Activated CD4-positive, CD25-positive, alpha-beta regulatory T cell treated with anti-CD3 and anti-CD28 coated beads, Interleukin-2, amount 50 U/mL, for 72 hours (primary cell): ENCODE measurements at places on chromosomes 3 and 15.

DNA sequence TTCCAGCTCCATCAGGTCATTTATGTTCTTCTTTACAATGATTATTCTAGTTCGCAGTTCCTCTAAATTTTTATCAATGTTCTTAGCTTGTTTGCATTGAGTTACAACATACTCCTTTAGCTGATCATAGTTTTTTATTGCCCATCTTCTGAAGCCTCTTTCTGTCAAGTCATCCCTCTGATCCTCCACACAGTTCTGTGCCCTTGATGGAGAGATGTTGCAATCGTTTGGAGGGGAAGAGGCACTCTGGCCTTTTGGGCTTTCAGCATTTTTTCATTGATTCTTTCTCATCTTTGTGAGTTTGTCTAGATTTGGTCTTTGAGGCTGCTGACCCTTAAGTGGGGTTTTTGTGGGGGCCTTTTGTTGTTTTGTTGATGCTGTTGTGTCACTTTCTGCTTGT is 234.6 kb upstream of the CBLB start:
- DNase-seq = no peak

GRCh38 chr3:37521429-37521828 is 340.3 kb upstream of the CTDSPL start:
- DNase-seq = no peak

DNA sequence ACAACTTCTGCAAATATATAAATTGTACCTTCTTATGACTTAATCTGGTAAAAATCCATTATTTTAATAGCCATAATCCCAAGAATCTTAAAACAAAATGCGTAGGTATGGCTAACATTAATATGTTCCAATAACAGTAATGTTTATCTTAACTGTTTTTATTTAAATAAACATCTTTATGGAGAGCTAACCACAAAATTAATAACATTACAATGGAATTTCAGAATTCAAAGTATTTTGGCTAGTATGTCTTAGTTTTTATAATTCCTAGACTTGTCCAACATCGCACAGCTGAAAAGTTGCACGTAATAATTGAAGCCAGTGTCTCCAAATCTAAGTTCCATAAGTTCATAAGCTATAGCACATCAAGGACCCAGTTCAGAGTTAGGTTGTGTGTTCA is 47.6 kb downstream of the ANKRD28 start:
- DNase-seq = no peak

DNA sequence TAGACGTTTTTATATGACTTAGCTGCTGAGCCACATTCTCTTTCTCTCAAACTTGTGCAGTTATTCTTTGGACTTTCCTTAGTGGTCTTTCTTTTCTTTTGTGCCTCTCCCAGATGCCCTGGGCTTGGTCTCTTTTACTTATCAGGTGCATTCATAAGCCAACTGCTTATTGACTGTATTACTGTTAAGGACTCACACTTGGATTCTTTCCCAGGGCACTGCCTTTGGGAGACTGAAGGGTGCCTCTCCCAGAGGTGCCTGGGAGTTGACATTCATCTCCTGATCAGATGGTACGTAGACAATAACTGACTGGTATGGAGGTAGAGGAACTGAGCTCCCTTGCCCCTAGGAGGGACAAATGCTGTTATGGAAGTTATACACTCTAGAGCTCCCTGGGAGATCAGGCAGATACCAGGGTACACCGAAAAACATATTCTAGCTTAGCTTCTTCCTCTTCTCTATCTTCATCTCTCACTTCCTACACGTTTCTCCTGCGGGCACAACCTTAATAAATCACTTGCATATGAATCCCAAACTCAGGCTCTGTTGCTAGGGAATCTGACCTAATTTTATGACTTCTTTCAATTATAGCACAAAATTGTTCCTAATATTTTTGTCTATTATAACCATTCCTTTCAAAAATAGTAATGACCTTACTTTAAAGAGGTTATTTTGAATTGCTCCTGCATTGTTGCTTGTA is 24.7 kb downstream of the PARP15 start:
- no peak for DNase-seq

- no peak for DNase-seq
These were observed 113.3 kb upstream of the RORA start for GRCh38 chr15:61342390-61342789.
